ENCODE measurements at places on chromosomes 2 and 18.
A peak's percentile ranks its signal among the peaks of the same experiment; 100 is the strongest.

DNA sequence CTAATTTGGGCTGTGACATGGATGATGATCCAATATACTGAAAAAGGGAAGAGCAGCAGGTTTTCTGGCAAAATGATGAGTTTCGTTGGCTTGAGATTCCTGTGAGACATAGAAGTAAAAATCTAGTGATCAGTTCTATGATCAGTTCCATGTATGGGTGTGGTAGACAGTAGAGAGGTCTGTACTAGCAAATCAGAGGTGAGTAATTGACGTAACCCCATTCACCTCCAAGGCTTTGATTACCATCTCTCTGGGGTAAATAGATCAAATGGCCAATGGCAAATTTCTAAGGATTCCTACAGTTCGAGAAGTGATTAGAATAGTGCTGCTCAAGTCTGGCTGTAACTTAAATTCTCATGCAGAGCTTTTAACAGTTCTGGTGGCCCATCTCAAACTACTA lies 6.4 kb downstream of the ITGA4 start:
- DNase-seq, result no peak

DNA sequence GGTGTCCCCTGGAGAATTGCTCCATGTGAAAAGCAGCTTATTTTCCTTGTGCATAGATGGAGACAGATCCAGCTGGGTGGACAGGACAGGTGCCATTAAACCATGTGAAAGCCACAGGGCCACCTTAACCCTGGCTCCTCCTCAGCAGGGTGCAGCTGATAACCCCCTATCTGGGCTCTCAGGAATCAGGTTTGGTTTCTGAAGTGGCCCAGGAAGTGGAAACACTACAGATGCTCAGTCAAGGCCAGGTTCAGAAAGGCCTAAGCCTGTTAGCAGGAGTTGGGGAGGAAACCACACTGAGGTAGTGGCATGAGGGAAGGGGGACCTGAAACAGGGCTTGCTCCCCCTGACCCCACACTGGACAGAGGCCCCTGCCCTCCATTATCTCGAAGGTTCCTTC lies 217.0 kb downstream of the SPP2 start:
- DNase-seq, result no peak

DNA sequence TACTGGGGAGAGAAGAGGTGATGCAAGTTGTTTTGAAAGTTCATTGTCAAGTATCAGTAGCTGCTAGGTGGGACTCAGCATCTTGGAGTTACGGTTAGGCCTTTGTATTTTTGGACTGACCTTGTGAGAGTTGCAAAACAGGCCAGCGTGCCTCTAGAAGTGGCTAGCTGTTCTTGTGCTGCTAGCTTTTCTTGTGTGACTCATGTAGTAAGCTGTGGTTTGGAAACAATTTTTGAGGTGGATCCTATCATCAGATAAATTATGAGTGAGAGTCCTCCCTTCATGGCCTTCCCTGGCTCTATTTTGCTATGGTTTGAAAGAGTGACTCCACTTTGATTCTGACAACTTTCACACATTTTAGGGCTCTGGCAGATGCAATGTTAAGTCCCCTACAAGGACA lies 409.2 kb upstream of the HS6ST1 start:
- DNase-seq, result peak; percentile 34

DNA sequence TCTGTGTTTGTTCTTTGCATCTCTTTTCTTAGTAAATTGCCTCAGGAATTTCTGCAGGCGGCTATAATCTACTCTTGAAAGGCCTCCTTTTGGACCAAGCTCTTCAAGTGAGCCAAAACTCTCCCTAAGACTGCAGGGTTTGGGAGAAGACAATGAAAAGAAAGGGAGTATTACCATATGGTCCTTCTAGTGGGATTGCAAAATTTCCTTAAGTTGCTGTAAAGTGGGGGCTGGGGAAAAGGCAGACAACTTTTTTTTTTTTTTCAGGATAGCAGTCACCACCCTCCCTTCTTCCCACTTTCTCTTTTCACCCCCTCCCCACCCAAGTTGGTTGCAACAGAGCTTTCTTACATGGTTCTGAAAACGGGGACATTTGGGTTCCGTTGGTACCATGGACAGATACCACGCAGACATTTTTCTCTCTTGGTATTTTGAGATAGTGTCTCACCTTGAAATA lies 183.7 kb downstream of the FHOD3 start:
- no peak for DNase-seq

DNA sequence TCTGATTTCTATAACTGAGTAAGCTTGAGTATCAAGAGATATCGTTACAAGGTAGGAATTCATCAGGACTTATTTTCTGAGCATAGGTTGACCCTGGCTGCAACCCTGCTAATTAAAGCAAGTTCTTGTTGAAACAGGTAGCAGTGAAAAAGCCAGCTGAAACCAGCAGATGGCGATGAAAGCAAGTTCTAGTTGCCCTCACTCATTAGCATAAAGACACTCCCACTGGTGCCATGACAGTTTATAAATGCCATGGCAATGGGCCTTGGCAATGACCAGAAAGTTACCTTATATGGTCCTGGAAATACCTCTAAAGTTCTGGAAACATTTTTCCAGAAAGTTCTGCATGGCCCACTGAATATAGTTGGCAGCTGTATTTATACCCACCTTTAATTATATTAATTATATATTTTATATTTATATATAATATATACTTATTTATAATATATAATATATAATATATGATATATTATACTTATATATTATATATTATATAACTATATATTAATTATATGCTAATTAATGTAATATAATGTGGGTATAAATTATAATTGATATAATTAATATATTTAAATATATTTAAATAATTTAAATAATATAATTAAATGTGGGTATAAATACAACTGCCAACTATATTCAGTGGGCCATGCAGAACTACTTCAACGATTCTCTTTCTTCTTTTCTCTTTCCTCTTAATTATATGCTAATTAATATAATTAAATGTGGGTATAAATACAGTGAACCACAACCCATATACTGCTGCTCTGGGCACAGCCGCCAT lies 188.0 kb downstream of the CDH7 start:
- no peak for DNase-seq

DNA sequence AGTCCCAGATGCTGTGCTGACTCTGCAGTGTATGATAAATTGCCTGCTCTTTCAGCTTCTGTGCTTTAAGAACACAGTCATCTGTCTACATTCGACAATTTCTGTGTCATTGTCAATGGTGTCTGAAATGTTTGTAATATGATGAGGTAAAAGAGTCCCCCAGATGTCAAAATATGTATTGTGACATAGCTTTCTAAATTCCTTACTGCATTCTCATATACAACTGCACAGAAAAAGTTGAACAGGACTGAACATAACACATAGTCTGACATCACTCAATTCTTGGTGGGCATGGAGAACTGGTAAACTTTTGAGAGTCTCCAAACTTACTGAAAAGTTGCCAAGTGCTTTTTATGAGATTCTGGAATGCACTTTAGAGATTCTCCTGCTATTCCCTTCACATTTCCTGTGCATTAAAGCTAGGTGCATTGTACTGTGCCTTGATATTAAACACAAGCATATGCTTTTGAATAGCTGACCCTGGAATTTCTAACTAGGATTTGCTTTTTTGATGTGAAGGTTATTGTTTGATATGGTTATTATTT lies 48.1 kb upstream of the ARHGAP28 start:
- no peak for DNase-seq

All from GF-D8 (cell line).